Naive B cell (primary cell): ENCODE measurements at places on chromosomes 5 and 9. TPM values are rescaled to one million over a fixed set of nuclear protein-coding genes. Genes with fewer than 3 reads are reported as not detected.

The DAPK1 gene
- polyA plus RNA-seq: 0.32 TPM

The ADRA1B gene
- polyA plus RNA-seq: not detected

The NCBP1 gene
- 10.5 TPM for polyA plus RNA-seq

The FGF10 gene
- not detected for polyA plus RNA-seq

The ACTL7A gene
- polyA plus RNA-seq: not detected

The PCDHB10 gene
- polyA plus RNA-seq: not detected

The CDKN2B-AS1 gene
- polyA plus RNA-seq: 0.78 TPM

The ELOVL7 gene
- 0.89 TPM for polyA plus RNA-seq
